Temporal lobe (tissue), 4 donors: ENCODE measurements at places on chromosomes 13 and 19. TPM values are rescaled to one million over a fixed set of nuclear protein-coding genes. Genes with fewer than 3 reads are reported as not detected.

The FOXA3 gene
- not detected for total RNA-seq

The CEACAM4 gene
- not detected for total RNA-seq

The IGFL1 gene
- total RNA-seq, result not detected

The TNFSF11 gene
- not detected for total RNA-seq

The KIR3DL1 gene
- total RNA-seq, result not detected

The TNFSF9 gene
- 1.5 TPM for total RNA-seq
